ENCODE measurements at places on chromosomes 4 and X.

DNA sequence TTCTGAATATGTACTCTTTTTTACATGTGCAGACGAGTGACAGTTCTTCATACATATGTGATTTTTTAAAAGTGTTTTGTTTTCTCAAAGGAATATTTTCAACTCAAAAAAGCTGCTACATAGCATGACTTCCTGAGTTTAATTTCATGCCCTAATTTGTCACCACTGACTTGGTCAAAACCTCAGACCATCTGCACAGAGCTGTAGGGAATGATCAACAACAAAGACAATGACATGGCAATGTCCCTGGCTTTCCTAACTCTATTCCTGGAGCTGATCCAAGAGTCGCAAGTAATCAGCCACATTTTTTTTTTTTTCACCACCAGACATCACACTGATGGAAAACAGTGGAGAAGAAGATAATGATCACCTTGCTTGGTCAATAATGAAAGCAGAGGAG lies 97.7 kb downstream of the TMA16 start:
- DNase-seq: no peak

DNA sequence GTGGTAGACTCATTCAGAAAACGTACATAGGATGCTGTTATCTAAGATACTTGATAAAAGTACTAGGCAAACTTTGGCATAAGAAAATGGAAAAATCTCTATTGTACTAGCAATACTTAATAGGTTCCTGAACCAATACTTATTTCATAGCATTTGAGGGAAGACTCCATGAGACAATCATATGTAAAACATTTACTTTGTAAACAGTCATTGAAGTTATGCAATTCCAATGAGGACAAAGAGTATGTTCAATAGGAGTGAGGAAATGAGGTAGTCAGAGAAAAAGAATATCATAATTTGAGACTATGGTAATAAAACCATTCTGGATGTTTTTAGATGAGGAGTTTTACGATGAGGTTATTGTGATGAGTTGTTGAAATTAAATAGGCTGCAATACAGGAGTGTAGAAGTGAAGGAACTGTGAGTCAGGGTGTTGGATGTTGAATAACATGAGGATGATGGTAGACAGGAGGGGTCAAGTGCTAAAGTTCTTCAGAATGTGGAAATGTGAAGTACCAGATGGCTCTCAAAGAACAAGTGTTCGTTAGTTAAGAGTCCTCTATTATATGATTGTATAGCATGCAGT lies 397.9 kb downstream of the PPP3CA start:
- no peak for DNase-seq

- DNase-seq: no peak
Measured at GRCh38 chr4:7772711-7773385, 166.8 kb downstream of the AFAP1 start.

- no peak for DNase-seq
Measured at GRCh38 chr4:39528061-39528465, 824 bp upstream of the UGDH start.

DNA sequence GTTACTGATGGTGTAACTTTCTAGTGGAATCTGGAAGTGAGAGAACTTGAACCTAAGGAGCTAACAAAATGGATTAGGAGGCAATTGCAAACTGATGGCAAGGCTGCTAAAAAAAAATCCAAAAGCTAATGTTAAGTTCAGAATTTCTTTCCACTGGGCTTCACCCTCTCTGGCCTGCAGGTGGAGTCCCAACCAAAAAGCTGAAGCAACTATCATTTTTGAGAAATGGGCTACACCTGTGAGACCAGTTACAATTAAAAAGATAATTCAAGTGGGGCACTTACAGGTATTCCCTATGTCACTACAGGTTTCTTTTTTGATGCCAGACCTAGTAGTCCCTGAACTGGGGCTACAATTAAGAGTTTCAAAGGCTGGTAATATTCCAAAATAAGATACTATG lies 142.1 kb upstream of the FTHL17 start:
- no peak for DNase-seq

- no peak for DNase-seq
Measured at GRCh38 chr4:104870495-104871233, 276.0 kb upstream of the TET2 start.

DNA sequence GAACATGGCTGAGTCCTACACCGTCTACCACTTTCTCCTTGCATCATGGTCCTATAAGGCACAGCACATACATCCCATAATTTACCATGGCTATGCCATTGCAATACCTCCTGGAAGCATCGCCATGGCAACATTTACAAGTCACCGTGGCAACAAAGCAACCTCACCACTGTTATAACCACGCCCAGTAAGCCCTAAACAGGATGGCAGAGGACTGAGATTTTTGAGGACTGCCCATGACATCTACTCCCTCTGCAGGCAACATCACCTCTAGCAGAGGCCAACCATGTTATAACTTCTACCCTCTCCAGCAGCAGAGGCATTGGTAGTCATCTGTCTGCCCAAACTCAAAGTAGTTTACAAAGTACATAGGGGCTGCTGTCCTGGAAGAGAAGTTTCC lies 29.7 kb downstream of the BCOR start:
- DNase-seq: no peak

DNA sequence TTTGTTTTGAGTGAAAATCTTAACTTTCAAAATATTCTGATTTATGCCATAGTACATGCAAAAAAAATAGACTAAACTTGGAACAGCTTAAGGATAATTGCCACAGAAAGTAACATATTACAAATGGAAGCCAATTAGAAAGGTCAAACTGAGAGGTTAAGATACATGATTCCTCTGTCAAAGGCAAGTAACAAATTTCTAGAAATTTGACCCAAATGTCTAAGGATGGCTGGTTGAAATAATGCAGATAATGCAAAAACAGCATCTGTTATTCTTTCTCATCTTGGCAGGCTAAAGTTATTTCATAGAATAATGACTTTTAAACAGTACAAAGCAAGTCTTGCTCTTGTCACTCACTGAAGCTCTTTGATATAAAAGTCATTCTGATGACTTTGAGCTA lies 10.5 kb downstream of the FGF5 start:
- DNase-seq: no peak

GRCh38 chrX:14902537-14902936 lies 29.3 kb downstream of the MOSPD2 start:
- no peak for DNase-seq

- peak; percentile 17 for DNase-seq
Measured at GRCh38 chrX:24647257-24648058, at the start of gene PCYT1B. Gene PCYT1B, minus strand, starts transcription at chrX:24647347. Its CDS starts 242 bp downstream, at chrX:24647105.

GRCh38 chr4:118716304-118716703 lies 31.1 kb downstream of the METTL14 start:
- no peak for DNase-seq

DNA sequence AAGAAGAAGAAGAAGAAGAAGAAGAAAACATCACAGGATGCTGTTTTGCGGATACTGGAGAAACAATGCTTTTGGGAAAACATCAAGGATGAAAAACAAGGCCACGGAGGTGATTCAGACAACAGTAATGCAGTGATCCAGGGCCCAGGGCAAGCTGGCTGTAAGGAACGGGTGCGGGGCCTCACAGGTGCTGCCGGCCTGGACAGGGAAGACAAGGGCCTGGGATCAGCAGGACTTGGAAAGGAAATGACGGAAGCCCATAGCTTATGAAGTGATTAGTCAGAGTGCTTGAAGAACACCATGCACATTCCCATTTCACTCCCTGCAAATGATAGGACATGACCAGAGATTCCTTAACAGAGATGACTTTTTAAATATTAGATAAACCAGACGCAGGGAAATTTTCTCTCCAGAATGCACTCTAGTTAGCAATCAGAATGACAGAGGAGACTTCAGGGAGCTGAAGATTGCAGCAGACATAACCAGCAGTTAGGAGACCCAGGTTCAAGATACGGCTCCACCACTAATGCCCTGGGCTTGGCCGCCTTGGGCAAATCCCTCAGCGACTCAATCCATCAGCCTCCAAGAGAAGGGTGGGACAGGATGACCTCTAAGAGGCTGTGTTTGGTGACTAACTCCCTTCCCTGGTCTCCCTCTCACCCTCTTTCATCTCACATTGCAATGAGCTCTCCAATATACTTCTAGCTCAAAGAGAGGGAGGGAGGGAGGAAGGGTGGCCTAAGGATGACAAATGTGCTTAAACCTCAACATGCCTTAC lies 54.1 kb downstream of the APBB2 start:
- no peak for DNase-seq

GRCh38 chrX:3548765-3549391 lies 164.6 kb downstream of the PRKX start:
- DNase-seq: no peak

DNA sequence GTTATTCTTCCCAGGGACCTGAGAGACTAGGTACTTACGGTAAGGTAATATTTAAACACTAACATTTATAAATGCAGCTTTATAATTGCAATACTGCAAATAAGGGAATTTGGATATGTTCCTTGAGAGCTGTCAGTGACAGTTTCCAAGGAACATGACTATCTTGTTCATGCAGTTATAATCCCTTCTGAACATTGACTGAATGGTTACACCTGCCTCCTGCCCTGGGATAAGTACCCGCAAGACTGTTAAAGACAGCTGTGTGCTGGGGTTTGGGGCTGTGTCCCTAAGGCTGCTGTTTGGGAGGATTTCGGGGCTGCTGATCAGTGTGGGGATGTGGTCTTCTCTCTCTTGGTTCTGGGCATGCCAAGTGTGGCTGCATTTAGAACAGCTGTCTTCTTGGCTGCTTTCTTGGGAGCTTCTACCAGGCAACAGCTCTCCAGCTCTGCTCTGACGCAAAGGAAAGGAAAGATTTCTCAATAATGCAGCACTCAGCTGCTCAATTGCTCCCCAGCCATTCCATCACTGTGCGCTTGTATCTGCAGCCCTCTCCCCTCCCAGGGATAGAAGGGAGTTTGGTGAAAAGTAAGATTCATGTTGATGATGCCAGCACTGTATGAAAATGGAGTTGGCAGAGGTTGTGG lies 298.8 kb upstream of the TAPT1 start:
- no peak for DNase-seq

DNA sequence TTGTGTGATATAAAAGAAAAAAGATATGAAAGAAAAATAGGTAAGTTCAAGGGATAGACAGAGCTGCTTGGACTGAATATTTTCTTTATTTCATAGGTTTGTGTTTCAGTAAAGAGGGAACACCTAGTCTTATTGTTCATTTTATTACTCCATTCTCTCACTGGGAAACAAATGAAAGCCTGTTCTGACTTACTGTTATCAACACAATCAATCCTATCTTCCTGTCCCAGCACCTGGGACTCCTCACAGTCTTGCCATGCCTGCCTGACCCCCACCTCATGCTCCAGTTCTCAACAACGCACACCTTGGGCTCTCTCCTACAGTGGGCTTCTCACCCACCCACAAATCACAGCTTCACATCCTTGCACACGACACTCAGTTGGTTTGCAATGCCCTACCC lies 189.5 kb downstream of the PRDM5 start:
- DNase-seq: no peak

Data from activated T-helper 1 cell treated with Interleukin-2 at 50 U/mL for 16 hours (primary cell).